ENCODE measurements at places on chromosomes 6 and 20.

DNA sequence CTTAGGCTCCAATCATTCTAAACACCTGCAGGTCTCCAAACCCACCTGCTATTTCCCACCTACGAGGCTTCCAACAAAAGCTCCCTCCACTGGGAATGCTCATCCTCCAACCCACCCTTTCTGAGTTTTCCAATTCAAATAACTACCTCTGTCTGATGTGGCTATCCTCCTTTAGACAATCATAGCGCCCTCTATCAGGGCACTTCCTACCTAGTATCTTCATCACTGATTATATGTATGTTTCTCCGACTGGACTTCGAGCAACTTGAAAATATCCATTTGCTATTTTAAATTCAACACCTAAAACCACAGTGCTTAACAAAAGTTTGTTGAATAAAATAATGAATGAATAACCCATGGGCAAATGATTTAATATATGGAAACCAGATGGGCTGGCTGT lies 41.3 kb downstream of the MTFR2 start:
- DNase-seq: no peak

- DNase-seq: no peak
Measured at GRCh38 chr20:57628047-57628961, 8.1 kb upstream of the ZBP1 start.

DNA sequence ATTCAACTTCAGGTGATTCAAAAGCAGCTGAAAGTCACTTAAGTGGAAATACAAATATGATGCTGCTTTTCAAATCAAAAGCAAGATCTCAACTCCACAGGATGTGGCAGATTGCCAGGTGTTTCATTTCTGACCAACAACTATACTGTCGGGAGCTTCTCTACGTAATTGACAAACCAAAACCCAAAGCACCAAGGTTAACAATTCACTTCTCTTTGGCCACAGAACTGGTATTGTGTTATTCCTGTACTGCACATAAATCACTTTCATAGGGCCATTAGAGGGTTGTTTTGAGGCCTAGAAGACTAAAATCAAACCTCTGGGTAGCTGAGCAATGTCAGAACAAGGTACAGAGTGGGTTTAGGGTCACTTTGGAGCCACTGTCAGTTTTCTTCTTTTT lies 169.7 kb downstream of the HAO1 start:
- no peak for DNase-seq

DNA sequence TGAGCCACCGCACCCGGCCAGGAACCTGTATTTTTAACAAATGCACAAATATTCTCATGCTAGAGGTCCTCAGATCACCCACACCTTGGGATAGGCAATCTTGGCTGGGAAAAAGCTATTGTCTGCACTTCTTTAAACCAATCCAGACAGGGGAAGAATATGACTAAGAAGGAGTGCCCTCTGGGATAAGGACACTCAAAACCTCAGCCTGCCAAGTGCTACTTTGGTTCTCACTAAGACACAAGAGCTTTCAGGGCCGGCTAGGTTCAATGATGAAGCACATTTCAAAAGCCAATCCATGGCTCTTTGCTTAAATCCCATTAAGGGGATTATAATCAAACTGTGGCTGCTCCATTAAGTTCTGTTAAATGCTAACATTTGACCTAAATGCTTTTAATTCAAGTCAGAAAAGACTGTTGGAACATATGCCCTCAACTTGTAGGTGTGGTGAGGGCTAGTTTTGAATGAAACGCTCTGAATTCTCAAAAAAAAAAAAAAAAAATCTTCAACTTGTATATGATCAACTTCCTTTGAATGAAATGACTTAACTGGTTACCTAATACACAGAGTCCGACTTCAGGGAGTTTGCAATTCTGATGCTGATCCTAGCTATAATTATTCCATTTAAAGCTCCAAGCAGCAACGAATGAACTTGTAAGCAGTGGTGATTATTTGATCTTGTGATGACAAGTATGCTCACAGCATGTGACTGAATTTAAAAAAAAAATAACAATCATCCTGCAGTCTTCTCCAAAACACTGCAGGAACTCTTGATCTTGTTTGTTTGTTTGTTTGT lies 56.6 kb downstream of the SLC23A2 start:
- DNase-seq: no peak

DNA sequence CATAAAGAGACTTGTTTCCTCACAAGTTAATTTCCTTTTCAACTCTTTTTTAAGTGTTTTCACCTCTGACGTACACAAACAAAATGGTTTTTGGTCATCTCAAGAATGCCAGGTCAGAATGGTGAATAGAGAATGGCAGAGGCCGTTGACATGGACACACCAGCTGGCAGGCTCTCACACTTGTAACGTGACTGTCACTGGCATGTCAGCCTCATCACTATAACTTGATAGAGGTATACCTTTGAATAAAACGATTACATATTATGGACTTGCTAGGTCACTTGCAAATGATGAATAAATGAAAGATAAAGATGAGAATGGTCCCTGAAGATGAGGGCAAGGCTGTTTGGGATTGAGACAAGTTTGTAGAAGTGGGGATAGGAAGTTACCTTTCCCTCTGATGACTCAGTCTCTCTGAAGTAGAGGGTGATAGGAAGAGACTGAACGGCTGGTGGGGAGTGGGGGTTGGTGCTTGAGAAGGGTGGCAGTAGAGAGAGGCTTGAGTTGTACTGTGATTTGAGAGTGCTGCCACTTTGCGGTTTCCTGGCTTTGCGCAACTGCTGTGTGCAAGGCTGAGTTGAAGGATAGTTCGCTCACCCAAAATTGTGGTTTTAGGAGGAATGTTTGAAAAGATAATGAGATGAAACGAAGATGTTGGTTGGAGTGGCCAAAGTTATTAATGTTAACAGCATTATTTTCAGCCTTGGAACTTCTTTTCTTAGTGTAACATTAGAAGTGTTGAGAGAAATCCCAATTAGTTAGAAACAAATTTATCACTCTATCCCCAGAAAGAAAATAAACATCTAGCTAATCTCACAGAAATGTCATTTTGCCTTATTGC lies 30.3 kb downstream of the TBPL1 start:
- DNase-seq: no peak

GRCh38 chr6:167416676-167417430 lies 92.0 kb downstream of the TTLL2 start:
- no peak for DNase-seq

- peak; percentile 71 for DNase-seq
Measured at GRCh38 chr20:16846006-16846405, 97.8 kb downstream of the OTOR start.

DNA sequence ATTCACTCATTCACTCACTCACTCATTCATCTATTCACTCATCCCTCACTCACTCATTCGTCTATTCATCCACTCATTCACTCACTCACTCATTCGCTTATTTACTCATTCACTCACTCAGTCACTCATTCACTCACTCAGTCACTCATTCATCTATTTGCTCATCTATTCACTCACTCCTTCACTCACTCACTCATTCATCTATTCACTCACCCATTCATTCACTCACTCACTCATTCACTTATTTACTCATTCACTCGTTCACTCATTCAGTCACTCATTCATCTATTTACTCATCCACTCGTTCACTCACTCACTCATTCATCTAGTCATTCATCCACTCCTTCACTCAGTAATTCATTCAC lies 128.2 kb downstream of the TTLL2 start:
- no peak for DNase-seq

DNA sequence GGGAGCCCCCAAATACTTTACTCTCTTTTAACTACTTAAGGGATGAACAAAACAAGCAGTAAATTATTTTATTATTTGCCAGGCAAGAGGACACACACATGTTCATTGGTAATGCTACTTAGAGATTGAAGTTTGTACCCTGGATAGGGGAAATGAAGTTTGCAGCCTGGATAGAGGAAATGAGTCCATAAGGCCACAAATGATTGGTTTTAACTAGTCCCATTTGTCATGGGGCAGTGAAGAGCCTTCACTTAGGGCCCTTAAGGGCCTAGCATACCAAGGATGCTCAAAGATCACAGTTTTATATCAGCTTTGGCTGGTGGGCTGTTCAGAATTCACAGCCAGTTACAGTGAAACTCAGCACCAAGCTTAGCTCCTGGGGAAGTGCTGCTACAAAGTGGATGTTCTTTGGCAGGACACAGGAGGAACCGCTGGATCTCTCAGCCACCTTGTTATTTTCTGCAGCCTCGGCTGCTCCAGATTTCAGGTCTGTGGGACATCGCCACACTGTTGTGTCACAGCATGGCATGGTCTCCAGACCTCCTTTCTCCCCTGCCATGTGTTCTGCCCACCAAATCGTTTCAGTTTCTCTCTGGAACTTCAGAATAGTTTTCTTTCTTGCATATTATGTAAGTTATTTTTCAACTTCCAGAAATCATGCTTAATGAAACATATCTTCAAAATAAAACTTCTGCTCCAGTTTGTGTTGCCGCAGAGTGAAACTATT lies 41.8 kb downstream of the NCOA7 start:
- no peak for DNase-seq

DNA sequence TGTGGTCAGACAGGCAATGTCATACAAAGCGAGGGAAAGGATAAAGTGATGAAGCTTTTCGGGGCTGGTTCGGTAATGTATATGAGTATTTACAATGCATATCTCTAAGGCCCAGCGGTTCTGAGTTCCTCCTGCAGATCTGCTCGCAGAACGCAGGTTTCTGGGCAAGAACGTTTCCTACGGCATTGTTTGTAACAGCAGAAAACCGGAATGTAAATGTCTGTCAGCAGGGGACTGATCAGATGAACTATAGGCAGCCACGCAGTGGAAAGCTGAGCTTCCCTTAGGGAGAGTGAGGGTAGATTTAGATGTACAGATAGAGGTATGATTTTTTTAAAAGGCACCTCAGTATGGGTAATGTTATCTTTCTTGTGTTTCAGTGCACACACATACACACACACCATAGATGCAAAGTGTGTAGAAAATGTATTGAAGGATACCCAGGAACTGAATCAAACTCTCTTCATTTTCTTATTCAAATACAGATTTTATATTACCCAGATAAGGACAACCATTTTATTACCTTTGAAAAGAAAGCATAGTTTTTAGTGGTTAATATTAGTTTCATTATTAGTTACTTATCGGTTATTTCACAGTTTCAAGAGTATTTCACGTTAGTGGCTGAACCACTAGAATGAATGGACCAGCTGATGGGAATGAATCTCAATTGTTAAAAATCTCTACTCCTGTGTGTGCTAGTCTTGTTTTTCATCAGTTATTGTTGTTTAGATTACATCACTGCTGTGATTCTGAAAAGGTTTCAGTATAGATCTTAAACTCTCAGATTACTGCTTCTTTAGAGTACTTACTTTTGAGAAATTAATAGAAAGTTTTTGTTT lies 56.2 kb downstream of the SNX9 start:
- no peak for DNase-seq

GRCh38 chr6:169915769-169916550 lies 164.5 kb downstream of the ERMARD start:
- DNase-seq: no peak

DNA sequence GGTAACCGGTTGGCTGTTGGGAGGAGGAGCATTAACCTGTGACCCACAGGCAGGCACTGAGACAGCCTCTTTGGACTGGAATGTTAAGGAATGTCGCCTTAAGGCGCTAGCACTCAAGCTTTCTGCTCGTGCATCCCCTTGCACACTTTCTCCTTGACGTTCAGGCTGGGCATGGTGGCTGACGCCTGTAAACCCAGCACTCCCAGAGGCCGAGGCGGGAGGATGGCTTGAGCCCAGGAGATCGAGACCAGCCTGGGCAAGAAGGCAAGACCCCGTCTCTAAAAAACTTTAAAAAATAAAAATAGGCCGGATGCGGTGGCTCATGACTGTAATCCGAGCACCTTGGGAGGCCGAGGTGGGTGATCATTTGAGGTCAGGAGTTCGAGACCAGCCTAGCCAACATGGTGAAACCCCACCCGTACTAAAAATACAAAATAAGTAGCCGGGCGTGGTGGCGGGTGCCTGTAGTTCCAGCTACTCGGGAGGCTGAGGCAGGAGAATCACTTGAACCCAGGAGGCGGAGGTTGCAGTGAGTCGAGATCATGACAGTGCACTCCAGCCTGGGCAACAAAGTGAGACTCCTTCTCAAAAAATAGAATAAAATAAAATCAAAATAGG lies 1.9 kb upstream of the GID8 start:
- DNase-seq: no peak

- no peak for DNase-seq
Measured at GRCh38 chr6:92122746-92123145, 1296.6 kb downstream of the EPHA7 start.

GRCh38 chr6:14206391-14206790 lies 88.8 kb downstream of the CD83 start:
- DNase-seq: no peak

DNA sequence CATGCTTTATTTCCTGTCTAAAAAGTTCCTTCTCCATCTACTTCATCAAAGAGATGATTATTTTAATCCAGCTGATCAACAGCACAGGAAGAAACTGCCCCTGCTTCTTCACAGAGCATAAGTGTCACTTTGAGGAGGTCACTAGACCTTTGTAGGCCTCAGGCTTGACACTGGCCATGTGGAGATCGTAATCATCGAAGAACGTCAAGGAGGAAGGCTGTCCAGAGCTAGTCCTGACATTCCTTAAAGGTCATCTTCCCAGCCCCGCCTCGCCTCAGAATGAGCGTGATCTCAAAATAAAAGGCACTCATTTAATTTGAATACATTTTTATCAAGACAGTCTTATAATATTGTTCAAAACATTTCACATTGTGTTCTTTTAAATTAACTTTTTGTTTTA lies 445.7 kb upstream of the CDH4 start:
- DNase-seq: no peak

GRCh38 chr6:131213501-131213990 lies 78.3 kb downstream of the AKAP7 start:
- no peak for DNase-seq

DNA sequence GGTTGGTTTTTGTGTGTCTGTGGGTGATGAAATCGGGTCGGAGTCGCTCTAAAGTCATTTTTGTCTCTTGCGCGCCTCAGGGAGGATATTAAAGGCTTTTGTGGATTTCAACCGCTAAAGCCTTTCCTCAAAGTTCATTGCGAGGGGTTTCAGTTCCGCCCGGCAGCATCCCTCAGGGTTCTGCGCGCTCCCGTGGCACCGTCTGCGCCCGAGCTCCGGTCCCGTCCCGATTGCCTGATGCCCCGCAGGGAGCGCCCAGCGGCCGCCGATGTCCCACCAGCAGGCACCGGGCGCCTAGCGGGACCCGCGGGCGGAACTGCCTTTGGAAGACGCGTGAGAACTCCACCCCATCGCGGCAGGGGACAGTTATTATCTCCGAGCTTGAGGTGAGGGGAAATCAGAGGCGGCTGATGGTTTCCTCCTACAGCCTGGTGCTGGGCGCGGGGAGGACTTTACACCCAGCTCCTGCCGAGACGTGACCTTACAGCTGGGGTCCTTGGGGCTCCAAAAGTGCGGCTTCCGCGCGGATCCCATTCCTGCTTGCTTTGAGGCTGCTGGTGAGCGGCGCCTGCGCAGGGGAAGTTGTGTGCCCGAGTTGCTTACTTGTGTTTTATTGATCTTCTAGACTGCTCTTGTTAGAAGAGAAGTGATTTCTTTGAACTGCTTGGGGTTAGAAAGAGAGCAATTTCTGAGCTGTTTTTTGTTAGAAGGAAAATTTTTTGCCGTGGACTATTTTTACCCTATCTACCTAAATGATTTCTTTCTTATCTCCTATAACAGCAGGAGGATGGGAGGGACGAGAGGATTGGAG lies 27.1 kb downstream of the ULBP1 start:
- no peak for DNase-seq

GRCh38 chr6:6826961-6827360 lies 238.4 kb downstream of the LY86 start:
- DNase-seq: no peak

- no peak for DNase-seq
Measured at GRCh38 chr6:102333736-102334135, 940.2 kb downstream of the GRIK2 start.

- no peak for DNase-seq
Measured at GRCh38 chr6:29376003-29376402, 912 bp upstream of the OR12D3 start.

- DNase-seq: no peak
Measured at GRCh38 chr20:38249536-38250310, 10.8 kb downstream of the KIAA1755 start.

Data from BJ (cell line).